ENCODE measurements at places on chromosomes 3 and 15.

- no peak for DNase-seq
Measured at GRCh38 chr3:73603762-73604171, 21.0 kb downstream of the PDZRN3 start.

GRCh38 chr3:173958805-173959204 lies 561.3 kb downstream of the NLGN1 start:
- no peak for DNase-seq

- no peak for DNase-seq
Measured at GRCh38 chr15:28098766-28099554, at the start of gene OCA2. Gene OCA2 (minus strand): TSS chr15:28099315. CDS start chr15:28081874, 17,441 bp downstream.

DNA sequence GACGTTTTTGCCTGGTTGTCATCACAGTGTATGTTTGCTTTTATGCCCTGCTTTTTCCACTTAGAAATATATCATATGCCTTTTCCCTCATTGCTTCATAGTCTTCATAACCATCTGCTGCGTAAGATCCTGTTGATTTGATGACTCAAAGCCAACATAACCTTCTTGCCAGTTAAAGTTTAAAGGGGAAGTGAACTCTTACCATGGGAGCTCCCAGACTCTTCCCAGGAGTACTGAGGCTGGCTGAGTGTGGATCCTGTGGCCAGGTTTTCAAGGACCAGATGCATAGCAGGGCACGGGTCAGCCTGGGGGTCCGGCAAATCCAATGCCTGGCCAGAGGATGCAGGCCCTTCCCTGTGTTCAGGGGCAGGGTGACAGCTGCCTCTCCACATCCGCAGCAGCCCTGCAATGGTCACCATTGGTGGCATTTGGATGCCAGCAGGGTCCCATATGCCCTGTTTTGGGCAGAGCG lies 42.0 kb upstream of the SACM1L start:
- DNase-seq: no peak

GRCh38 chr3:99681512-99681911 lies 43.1 kb downstream of the COL8A1 start:
- DNase-seq: no peak

DNA sequence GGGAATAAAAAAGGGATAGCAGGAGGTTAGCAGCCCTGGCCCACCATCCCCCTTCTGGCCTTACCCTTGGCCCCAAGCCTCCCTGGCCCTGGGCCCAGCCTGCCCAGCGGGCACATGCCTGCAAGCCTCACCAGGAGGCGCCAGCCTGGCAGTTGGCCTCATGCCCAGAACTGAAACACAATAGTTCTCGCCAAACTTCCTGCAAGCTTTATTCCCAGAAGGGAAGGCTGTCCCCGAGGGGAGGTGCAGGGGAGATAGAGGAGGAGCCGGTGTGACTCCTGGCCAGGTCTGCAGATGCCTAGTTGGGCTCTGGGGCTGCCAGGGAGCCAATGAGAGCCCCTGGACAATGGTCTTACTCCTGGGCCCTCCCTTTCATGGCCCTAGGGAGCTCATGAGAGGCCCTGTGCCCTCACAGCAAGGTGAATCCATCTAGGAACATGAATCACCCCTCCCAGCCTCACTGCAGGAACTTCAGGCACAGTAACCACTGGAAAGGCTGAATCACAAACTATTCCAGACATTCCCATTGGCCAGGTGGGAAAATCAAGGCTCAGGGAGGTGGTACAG lies 4.0 kb downstream of the CCDC33 start:
- no peak for DNase-seq

GRCh38 chr3:18444595-18445400 lies 19.7 kb upstream of the SATB1 start:
- DNase-seq: no peak

GRCh38 chr15:59553879-59554735 lies 57.5 kb upstream of the GCNT3 start:
- no peak for DNase-seq

DNA sequence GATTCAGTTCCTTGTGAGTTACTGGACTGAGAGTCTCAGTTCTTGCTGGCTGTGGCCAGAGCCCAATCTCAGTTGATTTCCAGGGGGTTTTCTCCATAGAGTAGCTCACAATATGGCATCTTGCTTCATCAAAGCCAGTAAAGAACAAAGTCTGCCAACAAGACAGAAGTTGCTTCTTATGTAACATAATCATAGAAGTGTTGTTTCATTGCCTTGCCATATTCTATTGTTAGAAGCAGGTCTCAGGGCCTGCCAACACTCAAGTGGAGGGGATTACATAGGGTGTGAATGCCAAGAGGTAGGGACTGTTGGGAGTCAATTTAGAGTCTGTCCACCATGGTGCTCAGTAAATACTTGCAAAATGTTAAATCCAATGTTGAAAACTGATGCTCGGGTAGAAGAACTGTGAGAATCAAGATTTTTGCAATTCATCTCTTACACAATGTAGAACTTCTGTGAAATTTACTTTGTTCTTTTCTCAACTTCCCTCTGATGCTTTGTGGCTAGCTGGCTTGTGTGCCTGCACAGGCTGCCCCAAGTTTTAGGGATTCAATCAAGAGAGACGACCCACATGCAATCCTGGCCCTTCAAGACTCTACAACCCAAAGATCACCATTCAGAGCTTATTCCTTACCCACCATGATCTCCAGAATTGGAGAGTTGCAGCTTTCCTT lies 13.3 kb upstream of the PXYLP1 start:
- DNase-seq: no peak

GRCh38 chr15:48385031-48385830 lies 54.0 kb downstream of the DUT start:
- no peak for DNase-seq

- no peak for DNase-seq
Measured at GRCh38 chr3:108130236-108130635, 39.4 kb upstream of the CD47 start.

GRCh38 chr15:45704329-45705249 lies 69.8 kb downstream of the SQOR start:
- DNase-seq: no peak

DNA sequence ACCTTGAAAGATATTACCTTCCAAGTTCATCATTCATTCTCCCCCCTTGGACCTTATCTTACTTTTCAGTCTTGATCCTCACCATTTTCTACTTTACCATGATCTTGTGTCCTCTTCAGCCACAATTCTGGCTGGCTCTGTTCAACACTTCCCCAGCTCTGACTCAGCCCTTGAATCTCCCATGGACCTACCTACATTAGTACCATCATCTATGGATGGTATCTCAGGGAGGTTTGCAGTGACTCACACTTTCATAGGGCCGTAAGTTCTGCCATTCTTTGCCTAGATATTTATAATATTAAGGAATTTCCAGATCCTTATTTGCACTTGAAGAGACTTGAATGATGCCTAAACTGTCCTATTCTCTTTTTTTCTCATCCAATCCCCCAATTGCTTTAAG lies 213.7 kb upstream of the RORA start:
- no peak for DNase-seq

- no peak for DNase-seq
Measured at GRCh38 chr15:81859737-81860516, 185.9 kb downstream of the MEX3B start.

GRCh38 chr15:91589360-91589759 lies 264.1 kb upstream of the SLCO3A1 start:
- no peak for DNase-seq

DNA sequence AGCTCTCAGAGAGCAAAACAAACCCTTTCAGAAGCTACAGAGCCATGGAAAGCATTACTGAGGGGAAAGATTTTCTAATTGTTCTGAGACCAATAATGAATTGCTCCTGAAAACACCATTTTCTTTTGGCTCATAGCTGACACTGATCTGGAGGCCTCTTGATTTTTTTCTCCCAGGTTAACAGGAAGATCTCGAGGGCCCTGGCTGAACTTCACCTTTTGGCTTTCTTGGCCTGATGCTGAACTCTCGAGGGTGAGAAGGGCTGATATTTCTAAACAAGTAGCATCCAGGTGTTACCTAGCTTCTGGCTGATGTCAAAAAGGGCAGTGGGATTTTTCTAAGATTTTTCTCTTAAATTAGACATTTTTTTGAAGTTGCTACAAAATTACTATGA lies 19.9 kb upstream of the NFKBIZ start:
- no peak for DNase-seq

- DNase-seq: no peak
Measured at GRCh38 chr15:93164409-93164808, 75.4 kb upstream of the RGMA start.

DNA sequence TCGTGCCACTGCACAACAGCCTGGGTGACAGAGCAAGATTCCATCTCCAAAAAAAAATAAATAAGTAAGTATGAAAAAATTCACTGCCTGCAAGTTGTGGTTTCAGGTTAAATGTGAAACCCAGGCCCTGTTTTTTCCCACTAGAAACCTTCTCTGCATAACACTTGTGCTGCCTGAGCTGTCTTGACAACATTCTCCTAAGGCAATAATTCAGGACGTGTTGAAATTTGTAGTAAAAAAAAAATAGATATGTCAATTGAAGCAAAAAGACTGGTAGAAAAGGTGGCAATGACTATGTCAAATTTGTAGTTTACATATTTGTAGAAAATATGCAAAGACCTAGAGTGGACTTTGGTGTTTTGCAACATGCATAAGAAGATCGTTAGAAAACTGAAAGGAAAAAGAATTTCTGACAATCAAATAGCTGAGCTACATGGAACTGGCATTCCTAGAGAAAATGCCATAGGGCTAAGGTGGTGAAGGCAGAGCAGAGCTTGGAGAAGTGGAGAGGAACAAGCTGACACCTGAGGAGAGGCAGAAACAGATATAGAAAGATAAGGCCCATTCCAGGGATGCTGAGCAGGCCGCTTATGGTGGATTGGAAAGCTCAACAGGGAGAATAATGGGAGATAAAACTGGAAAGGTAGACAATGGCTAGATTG lies 150.2 kb downstream of the PLCH1 start:
- DNase-seq: no peak

DNA sequence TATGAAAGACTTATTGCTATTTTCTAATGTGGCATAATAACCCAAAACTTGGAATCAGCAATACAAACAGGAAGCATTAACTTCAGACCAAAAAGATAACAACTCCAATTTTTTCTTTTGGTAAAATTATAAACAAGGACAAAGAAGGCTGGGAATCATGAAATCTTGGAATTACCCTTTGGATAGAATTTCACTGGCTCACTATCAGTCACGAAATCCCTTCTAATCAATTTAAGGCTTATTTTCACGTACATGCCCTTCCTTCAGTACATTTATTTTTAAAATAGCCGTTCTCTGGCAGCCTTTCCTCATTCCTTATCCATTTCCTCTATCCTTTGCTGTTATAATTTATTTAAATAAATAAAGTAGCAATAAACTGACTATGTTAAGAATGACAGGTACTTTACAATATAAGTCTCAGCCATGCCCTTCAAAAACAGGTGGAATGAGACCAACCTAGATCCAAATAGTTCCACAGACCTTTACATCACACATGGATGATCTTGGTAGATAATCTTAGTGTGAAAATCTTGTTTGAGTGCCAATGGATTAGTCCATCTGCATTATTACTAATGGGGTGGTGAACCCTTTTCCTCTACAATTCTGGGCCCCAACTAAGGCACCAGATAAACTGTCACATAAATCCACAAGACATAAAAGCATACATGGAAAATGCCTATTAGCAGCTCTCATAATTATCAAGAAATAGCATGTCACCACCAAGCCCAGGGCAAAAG lies 38.9 kb downstream of the ABI3BP start:
- no peak for DNase-seq

- DNase-seq: no peak
Measured at GRCh38 chr15:63107895-63108546, 13.6 kb upstream of the LACTB start.

DNA sequence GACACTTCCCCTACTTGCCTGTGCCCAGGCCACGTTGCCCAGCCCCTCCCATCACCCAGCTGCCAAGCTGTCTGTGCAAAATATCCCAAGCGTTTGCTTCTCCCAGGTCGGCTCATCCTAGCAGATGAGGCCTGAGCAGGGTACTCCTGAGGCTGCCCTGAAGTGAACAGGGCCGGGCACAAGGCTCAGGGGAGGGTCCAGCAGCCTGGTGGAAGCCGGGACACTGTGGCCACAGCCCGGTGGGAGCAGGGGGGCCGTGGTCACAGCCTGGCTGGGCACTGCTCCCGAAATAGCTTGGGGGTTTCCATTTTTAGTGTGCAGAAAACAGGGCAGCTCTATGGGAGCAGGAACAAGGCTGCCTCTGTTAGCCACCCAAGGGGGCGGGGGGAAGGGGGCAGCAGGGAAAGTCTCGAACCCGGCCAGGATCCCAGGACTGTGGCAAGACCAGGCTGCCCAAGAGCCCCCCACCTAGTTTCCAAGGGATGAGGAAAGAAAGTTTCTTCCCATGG lies 3.4 kb downstream of the PLXNB1 start:
- no peak for DNase-seq

GRCh38 chr3:120852412-120852811 lies 55.6 kb upstream of the STXBP5L start:
- DNase-seq: no peak

GRCh38 chr15:26372706-26373105 lies 400.2 kb downstream of the GABRB3 start:
- no peak for DNase-seq

DNA sequence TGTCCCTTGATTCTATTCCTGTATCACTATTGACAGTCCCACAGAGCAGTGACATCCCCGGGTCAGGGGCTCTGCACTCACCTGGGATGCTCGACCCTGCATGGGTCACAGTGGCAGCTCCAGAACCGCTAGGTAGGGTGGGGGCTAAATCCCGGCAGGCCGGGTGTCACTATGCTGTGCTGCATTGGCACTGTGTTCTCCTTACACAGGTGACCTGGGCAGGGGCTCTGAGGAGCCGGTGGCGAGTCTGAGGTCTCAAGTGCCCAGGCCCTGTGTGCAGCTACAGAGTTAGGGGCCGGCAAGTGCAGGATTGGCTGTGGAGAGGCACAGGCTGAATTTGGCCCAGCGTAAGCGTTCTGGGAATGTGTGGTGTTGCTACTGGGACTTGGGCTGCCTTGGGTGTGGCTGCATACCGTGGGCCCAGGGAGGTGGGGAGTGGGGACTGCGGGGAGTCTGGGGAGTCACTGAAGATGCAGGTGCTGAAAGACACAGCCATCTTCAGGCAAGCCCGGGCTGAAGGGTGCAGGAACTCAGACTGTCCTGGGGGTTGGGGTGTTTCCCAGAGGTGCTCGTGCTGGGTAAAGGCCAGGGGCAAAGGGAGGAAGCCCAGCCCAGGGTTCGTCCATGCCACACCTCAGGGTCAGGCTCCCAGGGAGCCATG lies 102.6 kb upstream of the PRR20G start:
- DNase-seq: no peak

DNA sequence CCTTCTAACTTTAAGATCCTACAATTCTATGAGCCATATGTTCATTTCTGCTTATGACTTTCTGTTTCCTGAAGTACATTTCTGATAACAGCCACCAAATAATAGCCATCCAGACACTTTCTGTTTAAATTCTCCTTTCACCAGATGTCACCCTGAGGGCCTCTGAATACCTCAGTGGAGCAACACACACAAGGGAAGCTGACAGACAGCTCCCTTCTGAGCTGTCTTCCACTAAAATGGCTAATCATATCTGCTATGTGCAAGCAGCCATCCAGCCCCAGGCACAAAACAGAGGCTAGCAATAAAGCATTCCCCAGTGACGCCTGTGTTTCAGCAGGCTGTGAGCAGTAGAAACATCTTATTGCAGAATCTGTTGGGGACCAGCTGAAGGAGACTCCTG lies 666.6 kb upstream of the UBE2E2 start:
- DNase-seq: no peak

GRCh38 chr3:43994657-43995546 lies 246.8 kb upstream of the TOPAZ1 start:
- no peak for DNase-seq

GRCh38 chr3:87203809-87204208 lies 23.3 kb upstream of the CHMP2B start:
- no peak for DNase-seq
